Left ventricle myocardium inferior (tissue), 1 donor: ENCODE measurements at places on chromosomes 5 and 9.

- no peak for DNase-seq
- H3K27ac ChIP-seq: no peak overlapping the region
- H3K4me1 ChIP-seq: no peaks in the 10 kb centered on the region
- H3K4me3 ChIP-seq: no peak overlapping the region
- H3K36me3 ChIP-seq: no peaks in the 10 kb centered on the region
- peaks cover 100% of the 10 kb centered on the region for H3K27me3 ChIP-seq
Observed at GRCh38 chr9:36896296-36896695, 137.8 kb downstream of the PAX5 start.

DNA sequence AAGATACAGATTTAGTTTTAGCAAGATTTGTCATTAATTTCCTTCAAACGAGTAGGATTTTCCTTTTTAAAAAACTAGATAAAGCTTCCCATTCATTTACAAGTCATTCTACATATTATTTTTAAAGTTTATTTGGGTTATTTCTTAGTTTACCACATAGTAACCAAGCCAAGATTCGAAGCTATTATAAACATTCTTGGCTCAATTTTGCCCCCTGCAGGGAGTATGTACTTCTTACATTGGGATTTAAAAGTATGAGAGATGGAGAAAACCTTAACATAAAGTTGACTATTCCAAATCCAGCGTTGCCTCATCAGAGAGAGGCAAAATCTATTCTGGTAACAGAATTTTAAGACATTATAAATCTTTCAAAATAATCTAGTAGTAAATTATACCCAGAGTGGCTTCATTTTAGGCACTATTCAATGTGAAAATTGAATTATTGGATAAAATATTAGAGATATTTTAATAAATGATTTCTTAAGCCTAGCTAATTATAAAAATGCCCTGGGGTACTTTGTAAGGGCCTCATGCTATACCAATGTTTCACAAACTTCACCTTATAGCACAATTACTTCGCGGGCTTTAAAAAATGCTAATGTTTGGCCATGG is 39.1 kb downstream of the FBN2 start:
- H3K36me3 ChIP-seq: no peaks in the 10 kb centered on the region
- H3K27me3 ChIP-seq: no peaks in the 10 kb centered on the region
- H3K4me1 ChIP-seq: peaks cover 15% of the 10 kb centered on the region
- H3K27ac ChIP-seq: no peak overlapping the region
- H3K4me3 ChIP-seq: no peak overlapping the region
- DNase-seq: no peak

DNA sequence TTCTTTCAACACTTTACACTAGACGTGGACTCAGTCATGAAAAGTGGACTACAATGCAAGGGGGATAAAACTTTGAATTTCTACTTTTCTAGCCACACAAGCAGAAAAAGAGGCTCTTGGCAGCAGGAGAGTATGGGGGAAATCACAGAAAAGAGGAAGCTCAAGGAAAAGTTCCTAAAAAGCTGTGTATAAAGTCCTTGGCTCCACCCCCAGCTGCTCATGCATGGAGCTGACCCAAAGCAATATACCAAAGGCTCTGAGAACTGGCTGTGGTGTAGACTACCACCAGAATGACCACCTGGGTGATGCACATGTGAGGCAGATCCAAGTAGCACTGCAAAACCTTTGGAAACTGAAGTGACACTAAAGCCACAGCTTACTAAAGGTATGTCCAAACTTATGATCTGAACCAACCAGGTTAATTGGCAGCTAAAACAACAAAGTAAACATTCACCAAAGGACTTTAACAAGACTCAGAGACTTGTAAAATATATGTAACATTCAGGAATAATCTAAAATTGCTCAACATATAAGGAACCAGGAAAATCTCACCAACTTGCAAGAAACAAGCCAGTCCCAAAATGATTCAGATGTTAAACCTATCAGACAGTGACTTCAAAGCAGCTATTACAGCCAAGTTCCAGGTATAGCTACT is 55.5 kb upstream of the RASGRF2 start:
- H3K36me3 ChIP-seq: peaks cover 10% of the 10 kb centered on the region
- no peak overlapping the region for H3K4me3 ChIP-seq
- H3K27ac ChIP-seq: no peak overlapping the region
- H3K27me3 ChIP-seq: no peaks in the 10 kb centered on the region
- no peak for DNase-seq
- no peaks in the 10 kb centered on the region for H3K4me1 ChIP-seq

- peak overlapping the region; percentile 87 for H3K27ac ChIP-seq
- no peaks in the 10 kb centered on the region for H3K27me3 ChIP-seq
- H3K4me3 ChIP-seq: no peak overlapping the region
- peaks cover 38% of the 10 kb centered on the region for H3K4me1 ChIP-seq
- H3K36me3 ChIP-seq: peaks cover 50% of the 10 kb centered on the region
- DNase-seq: no peak
Observed at GRCh38 chr9:136673975-136674785, 11.5 kb downstream of the EGFL7 start.

- H3K27me3 ChIP-seq: no peaks in the 10 kb centered on the region
- no peaks in the 10 kb centered on the region for H3K4me1 ChIP-seq
- H3K4me3 ChIP-seq: no peak overlapping the region
- no peak overlapping the region for H3K27ac ChIP-seq
Observed at GRCh38 chr5:107704681-107705401, 34.1 kb upstream of the EFNA5 start.

DNA sequence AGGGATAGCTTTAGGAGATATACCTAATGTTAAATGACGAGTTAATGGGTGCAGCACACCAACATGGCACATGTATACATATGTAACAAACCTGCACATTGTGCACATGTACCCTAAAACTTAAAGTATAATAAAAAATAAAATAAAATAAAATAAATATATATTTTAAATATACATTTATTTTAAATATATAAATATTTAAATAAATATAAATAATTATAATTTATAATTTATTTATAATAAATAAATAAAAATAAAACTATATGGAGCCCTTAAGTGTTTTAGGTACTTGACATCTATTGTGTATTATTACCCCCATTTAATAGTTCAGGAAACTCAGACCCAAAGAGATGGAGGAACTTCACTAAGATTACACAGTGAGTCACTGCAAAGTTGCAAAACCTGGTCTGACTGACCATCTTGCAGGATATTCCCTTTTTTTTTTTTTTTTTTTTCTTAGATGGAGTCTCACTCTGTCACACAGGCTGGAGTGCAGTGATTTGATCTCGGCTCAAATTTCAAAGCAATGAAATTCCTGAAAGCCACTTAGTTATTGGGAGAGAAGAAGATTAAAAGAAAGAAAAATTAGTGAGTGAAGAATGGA is 5.8 kb upstream of the C5orf52 start:
- H3K4me1 ChIP-seq: peaks cover 4% of the 10 kb centered on the region
- no peak for DNase-seq
- no peak overlapping the region for H3K27ac ChIP-seq
- H3K27me3 ChIP-seq: peaks cover 12% of the 10 kb centered on the region

- H3K27ac ChIP-seq: no peak overlapping the region
- no peaks in the 10 kb centered on the region for H3K4me1 ChIP-seq
- no peak overlapping the region for H3K4me3 ChIP-seq
- no peak for DNase-seq
- H3K27me3 ChIP-seq: no peaks in the 10 kb centered on the region
- H3K36me3 ChIP-seq: peaks cover 3% of the 10 kb centered on the region
Observed at GRCh38 chr5:54013556-54014194, 296.7 kb downstream of the ARL15 start.

- H3K4me1 ChIP-seq: no peaks in the 10 kb centered on the region
- H3K36me3 ChIP-seq: no peaks in the 10 kb centered on the region
- H3K4me3 ChIP-seq: no peak overlapping the region
- no peak overlapping the region for H3K27ac ChIP-seq
- DNase-seq: no peak
- no peaks in the 10 kb centered on the region for H3K27me3 ChIP-seq
Observed at GRCh38 chr9:9919174-9919775, 693.5 kb downstream of the PTPRD start.

GRCh38 chr5:147168578-147169327 is 66.1 kb upstream of the STK32A start:
- no peak overlapping the region for H3K4me3 ChIP-seq
- H3K4me1 ChIP-seq: no peaks in the 10 kb centered on the region
- peaks cover 4% of the 10 kb centered on the region for H3K27me3 ChIP-seq

GRCh38 chr5:86838083-86838482 is 220.3 kb downstream of the COX7C start:
- no peak for DNase-seq
- H3K27ac ChIP-seq: no peak overlapping the region
- no peaks in the 10 kb centered on the region for H3K4me1 ChIP-seq
- H3K36me3 ChIP-seq: no peaks in the 10 kb centered on the region

- no peak overlapping the region for H3K4me3 ChIP-seq
- no peak overlapping the region for H3K27ac ChIP-seq
- H3K4me1 ChIP-seq: no peaks in the 10 kb centered on the region
- no peak for DNase-seq
- H3K36me3 ChIP-seq: peaks cover 13% of the 10 kb centered on the region
Observed at GRCh38 chr9:75183306-75183705, 95.0 kb downstream of the OSTF1 start.

DNA sequence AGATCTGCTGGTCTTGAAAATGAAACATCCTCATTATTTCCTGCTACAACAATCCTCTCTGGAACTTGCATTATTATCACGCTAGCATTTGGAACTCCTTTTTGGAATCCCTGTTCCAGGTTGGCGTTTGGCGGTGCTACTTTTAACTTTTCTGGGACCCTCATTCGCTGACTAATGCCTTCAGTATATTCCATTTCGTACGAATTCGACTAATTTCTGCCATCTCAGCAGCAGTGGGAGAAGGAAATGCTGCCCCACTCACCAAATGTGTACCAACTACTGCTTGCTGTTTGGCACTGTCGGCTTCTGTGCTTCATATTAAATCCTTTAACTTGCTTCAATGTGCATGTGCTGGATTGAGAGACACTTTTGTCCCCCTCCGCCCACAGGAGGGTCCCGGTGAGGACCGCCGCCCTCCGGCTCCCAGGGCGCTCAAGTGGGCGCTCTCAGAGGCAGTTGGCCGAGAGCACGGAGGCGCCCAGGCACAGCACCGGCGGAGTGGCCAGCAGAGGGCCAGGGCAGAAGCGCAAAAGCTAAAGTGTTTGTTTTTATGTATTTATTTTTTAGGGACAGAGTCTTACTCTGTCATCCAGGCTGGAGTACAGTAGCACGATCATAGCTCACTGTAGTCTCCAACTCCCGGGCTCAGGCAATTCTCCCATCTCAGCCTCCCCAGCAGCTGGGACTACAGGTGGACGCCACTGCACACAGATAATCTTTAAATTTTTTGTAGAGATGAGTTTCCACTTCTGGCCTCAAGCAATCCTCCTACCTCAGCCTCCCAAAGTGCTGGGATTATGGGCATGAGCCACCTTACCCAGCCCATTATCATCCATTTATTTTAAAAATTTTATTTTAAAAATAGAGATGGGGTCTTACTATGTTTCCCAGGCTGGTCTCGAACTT is 11.9 kb downstream of the PDE6A start:
- H3K27me3 ChIP-seq: peaks cover 10% of the 10 kb centered on the region
- peak overlapping the region; percentile 38 for H3K4me3 ChIP-seq
- no peak overlapping the region for H3K27ac ChIP-seq
- H3K4me1 ChIP-seq: peaks cover 2% of the 10 kb centered on the region
- H3K36me3 ChIP-seq: no peaks in the 10 kb centered on the region

- H3K27ac ChIP-seq: no peak overlapping the region
- DNase-seq: no peak
- no peak overlapping the region for H3K4me3 ChIP-seq
- no peaks in the 10 kb centered on the region for H3K27me3 ChIP-seq
- H3K4me1 ChIP-seq: no peaks in the 10 kb centered on the region
Observed at GRCh38 chr5:62886603-62887315, 308.1 kb downstream of the LRRC70 start.

- DNase-seq: no peak
- H3K36me3 ChIP-seq: no peaks in the 10 kb centered on the region
- H3K4me3 ChIP-seq: no peak overlapping the region
- H3K4me1 ChIP-seq: no peaks in the 10 kb centered on the region
- no peaks in the 10 kb centered on the region for H3K27me3 ChIP-seq
Observed at GRCh38 chr5:117590944-117591343, 1016.3 kb upstream of the SEMA6A start.

DNA sequence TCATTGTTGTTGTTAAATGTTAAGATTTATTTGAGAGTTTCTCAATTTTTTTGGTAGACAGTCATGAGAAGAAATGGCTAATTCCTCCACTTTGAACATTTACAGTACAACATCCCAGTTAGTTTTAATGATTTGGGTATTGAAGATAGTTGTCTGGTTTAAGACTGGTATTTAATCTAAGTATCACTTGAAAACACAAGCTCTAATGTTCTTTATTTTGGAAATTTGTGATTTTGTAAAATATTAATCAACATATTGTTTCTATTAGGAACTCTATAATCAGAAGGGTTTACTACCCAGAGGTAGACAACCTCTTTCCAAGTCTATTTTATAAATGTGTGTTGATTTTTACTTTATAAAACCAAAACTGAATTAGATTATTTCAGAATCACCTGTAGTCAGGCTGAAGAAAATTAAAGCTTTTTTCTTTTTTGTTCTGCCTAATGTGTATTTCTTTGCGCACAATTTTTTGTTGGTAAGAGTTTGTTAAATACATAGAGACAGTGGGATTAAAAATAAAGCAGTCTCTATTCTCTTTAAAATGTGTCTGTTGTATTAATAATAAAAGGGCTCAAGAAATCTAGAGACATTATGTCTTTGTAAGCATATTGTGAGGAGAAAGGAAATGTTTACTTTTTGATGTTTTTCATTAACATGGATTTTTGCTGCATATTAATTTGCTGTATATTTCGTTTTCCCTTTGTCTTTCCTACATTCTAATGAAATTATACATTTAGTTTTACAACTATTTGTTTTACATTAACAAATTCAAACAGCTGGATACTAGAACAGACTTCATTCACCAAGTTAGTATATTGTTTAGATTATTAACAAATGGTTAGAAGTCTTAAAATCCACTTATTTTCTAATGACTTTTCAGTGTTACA is 3.9 kb upstream of the PURA start:
- H3K27ac ChIP-seq: no peak overlapping the region
- H3K4me1 ChIP-seq: peaks cover 77% of the 10 kb centered on the region
- no peak for DNase-seq
- no peaks in the 10 kb centered on the region for H3K27me3 ChIP-seq
- H3K4me3 ChIP-seq: peak overlapping the region; percentile 84
- no peaks in the 10 kb centered on the region for H3K36me3 ChIP-seq

DNA sequence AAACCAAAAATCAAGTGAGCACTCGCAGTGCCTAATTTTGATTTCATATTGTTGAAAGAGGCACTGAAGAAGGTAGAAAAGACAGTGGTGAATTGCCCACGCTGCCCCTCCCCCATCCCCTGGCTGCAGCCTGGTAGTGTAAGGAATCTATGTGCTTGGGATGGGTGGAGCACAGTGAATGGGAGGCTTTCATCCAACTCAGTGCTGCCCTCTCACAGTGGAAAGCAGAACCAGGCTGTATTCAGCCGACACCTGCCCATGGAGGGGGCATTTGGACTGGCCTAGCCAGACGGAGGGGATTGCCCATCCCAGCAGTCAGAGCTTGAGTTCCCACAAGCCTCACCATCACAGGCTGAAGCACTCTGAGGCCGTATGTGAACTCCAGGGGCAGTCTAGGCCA is 800.4 kb upstream of the DMAC1 start:
- no peaks in the 10 kb centered on the region for H3K27me3 ChIP-seq
- no peak for DNase-seq
- no peak overlapping the region for H3K27ac ChIP-seq
- H3K4me1 ChIP-seq: no peaks in the 10 kb centered on the region
- no peaks in the 10 kb centered on the region for H3K36me3 ChIP-seq
- H3K4me3 ChIP-seq: no peak overlapping the region
